ENCODE measurements at places on chromosomes 13 and 19.

DNA sequence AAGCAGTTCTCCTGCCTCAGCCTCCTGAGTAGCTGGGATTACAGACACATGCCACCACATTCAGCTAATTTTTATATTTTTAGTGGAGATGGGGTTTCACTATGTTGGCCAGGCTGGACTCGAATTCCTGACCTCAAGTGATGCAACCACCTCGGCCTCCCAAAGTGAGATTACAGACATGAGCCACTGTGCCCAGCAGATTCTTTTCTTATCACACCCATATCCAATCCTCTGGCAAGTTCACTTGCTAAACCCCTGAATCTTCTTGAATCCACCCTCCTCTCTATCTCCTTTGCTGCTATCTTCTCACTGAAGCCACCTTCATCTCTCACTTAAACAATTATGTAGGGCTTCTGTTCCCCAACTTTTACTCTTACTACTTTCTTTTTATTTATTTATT lies 17.5 kb downstream of the TMEM143 start:
- no peak overlapping the region for H3K4me3 ChIP-seq
- no peaks in the 10 kb centered on the region for H3K4me1 ChIP-seq
- H3K27ac ChIP-seq: no peak overlapping the region

DNA sequence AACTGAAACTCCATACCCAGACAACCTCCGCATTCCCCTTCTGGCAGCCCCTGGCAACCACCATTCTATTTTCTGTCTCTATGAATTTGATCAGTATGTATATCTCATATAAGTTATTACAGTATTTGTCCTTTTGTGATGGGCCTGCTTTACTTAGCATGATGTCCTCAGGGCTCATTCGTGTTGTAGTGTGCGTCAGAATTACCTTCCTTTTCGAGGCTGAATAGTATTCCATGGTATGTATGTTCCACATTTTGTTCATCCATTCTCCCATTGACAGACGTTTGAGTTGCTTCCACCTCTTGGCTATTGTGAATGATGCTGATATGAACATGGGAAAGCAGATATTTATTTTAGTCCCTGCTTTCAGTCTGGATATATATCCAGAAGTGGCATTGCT lies 5.0 kb downstream of the PLEKHF1 start:
- H3K4me1 ChIP-seq: peaks cover 51% of the 10 kb centered on the region
- H3K27ac ChIP-seq: no peak overlapping the region
- DNase-seq: no peak
- no peak overlapping the region for H3K4me3 ChIP-seq
- peaks cover 21% of the 10 kb centered on the region for H3K36me3 ChIP-seq
- no peaks in the 10 kb centered on the region for H3K27me3 ChIP-seq

- DNase-seq: no peak
- no peaks in the 10 kb centered on the region for H3K27me3 ChIP-seq
- H3K4me3 ChIP-seq: no peak overlapping the region
- no peak overlapping the region for H3K27ac ChIP-seq
- H3K4me1 ChIP-seq: no peaks in the 10 kb centered on the region
- H3K36me3 ChIP-seq: no peaks in the 10 kb centered on the region
Observed at GRCh38 chr13:32609428-32609827, 23.2 kb downstream of the PDS5B start.

GRCh38 chr19:53808710-53809125 lies 15.4 kb downstream of the NLRP12 start:
- no peaks in the 10 kb centered on the region for H3K4me1 ChIP-seq
- DNase-seq: no peak
- no peak overlapping the region for H3K4me3 ChIP-seq
- H3K27ac ChIP-seq: no peak overlapping the region

GRCh38 chr13:112718318-112718717 lies 28.5 kb downstream of the ATP11A start:
- H3K27me3 ChIP-seq: no peaks in the 10 kb centered on the region
- H3K27ac ChIP-seq: no peak overlapping the region
- no peak for DNase-seq
- H3K4me3 ChIP-seq: no peak overlapping the region
- H3K4me1 ChIP-seq: peaks cover 46% of the 10 kb centered on the region

DNA sequence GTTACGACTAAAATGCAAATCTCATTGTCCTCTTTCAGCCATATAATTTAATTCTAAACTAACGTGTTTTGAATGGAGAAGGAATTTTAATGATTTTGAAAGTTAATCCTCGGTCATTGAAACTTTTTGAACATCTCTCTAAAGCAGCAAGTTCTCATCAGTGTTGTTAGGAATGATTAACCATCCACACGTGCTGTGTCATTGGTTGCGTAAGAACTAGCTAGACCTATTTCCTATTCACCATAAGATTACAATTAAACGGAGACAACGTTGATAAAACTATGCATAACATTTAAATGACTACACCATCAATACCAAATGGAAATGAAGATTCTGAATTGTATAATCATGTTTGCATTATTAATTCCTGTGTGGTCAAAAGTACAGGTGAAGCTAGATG lies 155.6 kb upstream of the IRS2 start:
- H3K4me3 ChIP-seq: no peak overlapping the region
- H3K27me3 ChIP-seq: no peaks in the 10 kb centered on the region
- no peaks in the 10 kb centered on the region for H3K4me1 ChIP-seq

- no peaks in the 10 kb centered on the region for H3K27me3 ChIP-seq
- H3K27ac ChIP-seq: no peak overlapping the region
- no peak for DNase-seq
- H3K4me1 ChIP-seq: no peaks in the 10 kb centered on the region
Observed at GRCh38 chr13:86193281-86193680, 394.1 kb upstream of the SLITRK6 start.

DNA sequence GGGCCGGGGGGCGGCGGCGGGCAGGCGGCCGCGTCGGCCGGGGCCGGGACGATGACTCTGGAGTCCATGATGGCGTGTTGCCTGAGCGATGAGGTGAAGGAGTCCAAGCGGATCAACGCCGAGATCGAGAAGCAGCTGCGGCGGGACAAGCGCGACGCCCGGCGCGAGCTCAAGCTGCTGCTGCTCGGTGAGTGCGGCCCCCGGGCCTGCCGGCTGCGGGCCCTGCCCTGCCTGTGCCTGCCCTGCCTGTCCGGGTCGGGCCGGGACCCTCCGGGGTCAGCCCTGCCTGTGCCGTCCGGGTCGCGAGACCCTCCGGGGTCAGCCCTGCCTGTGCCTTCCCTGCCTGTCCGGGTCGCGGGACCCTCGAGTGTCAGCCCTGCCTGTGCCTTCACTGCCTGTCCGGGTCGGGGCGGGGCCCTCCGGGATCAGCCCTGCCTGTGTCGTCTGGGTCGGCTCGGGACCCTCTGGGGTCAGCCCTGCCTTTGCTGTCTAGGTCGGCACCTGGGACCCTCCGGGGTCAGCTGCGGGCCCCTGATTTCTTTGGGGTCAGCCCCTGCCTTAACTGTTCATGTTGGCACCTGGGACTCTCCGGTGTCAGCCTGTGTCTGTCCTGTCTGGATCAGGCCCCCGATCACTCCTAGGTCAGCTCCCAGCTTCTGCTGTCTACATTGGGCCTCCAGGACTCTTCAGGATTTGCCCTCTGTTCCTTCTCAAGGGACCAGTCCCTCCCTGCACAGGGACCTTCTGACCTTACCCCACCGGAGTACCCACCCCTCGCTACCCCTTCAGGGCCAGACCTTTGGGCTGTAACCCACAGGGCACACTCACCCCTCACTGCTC lies 659 bp downstream of the GNA11 start:
- peak; percentile 68 for DNase-seq
- H3K4me1 ChIP-seq: peaks cover 43% of the 10 kb centered on the region
- H3K4me3 ChIP-seq: peak overlapping the region; percentile 69
- H3K36me3 ChIP-seq: no peaks in the 10 kb centered on the region
- peak overlapping the region; percentile 84 for H3K27ac ChIP-seq
- H3K27me3 ChIP-seq: no peaks in the 10 kb centered on the region

- H3K4me3 ChIP-seq: no peak overlapping the region
- H3K27me3 ChIP-seq: no peaks in the 10 kb centered on the region
- DNase-seq: no peak
- H3K36me3 ChIP-seq: peaks cover 24% of the 10 kb centered on the region
- no peak overlapping the region for H3K27ac ChIP-seq
Observed at GRCh38 chr19:11208561-11209471, 11.5 kb upstream of the KANK2 start.

- DNase-seq: no peak
- peaks cover 10% of the 10 kb centered on the region for H3K36me3 ChIP-seq
- no peak overlapping the region for H3K4me3 ChIP-seq
- peaks cover 38% of the 10 kb centered on the region for H3K4me1 ChIP-seq
- H3K27me3 ChIP-seq: no peaks in the 10 kb centered on the region
Observed at GRCh38 chr13:112697756-112698655, 8.2 kb downstream of the ATP11A start.

- H3K27me3 ChIP-seq: no peaks in the 10 kb centered on the region
- H3K4me3 ChIP-seq: no peak overlapping the region
- no peak for DNase-seq
- no peaks in the 10 kb centered on the region for H3K4me1 ChIP-seq
Observed at GRCh38 chr13:76132532-76132931, 496.4 kb downstream of the LMO7 start.

DNA sequence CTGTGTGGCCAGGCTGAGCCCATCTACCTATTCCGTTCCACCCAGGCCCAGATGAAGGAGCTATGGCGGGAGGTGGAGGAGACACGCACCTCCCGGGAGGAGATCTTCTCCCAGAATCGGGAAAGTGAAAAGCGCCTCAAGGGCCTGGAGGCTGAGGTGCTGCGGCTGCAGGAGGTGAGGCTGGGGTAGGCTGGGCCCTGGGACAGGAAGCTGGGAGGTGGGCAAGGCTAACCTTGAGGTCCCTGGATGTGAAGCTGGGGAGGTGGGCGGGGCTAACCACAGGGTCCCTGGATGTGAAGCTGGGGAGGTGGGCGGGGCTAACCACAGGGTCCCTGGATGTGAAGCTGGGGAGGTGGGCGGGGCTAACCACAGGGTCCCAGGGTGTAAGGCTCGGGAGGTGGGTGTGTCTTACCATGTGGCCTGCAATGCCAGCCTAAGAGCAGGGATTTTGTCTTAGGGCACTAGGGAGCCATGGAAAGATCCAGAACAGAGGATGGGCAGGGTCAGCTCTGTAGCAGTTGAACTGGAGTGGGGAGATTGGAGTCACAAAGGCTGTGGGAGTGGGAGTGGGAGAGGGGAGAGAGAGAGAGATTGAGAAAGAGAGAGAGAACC lies 36.9 kb downstream of the KCNC3 start:
- no peaks in the 10 kb centered on the region for H3K36me3 ChIP-seq
- H3K4me3 ChIP-seq: no peak overlapping the region
- H3K4me1 ChIP-seq: no peaks in the 10 kb centered on the region
- no peaks in the 10 kb centered on the region for H3K27me3 ChIP-seq

GRCh38 chr13:33745370-33746324 lies 72.3 kb upstream of the RFC3 start:
- peak overlapping the region; percentile 61 for H3K27ac ChIP-seq
- H3K27me3 ChIP-seq: no peaks in the 10 kb centered on the region
- DNase-seq: no peak
- H3K4me3 ChIP-seq: no peak overlapping the region
- H3K4me1 ChIP-seq: peaks cover 18% of the 10 kb centered on the region

DNA sequence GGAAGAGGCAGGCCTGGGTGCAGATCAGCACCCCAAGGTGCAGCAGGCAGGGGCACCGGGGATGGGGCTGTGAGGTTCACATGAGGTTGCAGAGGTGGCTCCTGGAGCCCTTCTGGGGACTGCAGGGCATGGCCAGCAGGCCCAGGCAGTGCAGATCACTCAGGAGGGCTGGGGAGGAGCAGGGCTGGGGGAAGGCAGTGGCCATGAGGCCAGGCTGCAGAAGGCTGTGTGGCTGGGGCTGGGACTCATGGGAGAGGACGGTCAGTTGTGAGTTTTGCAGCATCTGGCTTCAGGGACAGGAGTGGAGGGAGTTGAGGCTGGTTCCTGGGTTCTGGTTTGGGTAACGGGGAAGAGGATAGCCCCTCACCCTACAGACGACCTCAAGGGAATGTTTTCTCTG lies 7.3 kb downstream of the WDR88 start:
- no peak for DNase-seq
- peaks cover 28% of the 10 kb centered on the region for H3K27me3 ChIP-seq
- no peak overlapping the region for H3K27ac ChIP-seq
- no peaks in the 10 kb centered on the region for H3K36me3 ChIP-seq
- no peaks in the 10 kb centered on the region for H3K4me1 ChIP-seq
- H3K4me3 ChIP-seq: no peak overlapping the region

GRCh38 chr13:28582225-28582891 lies 76.6 kb upstream of the POMP start:
- no peak for DNase-seq
- H3K27me3 ChIP-seq: no peaks in the 10 kb centered on the region
- H3K36me3 ChIP-seq: no peaks in the 10 kb centered on the region

DNA sequence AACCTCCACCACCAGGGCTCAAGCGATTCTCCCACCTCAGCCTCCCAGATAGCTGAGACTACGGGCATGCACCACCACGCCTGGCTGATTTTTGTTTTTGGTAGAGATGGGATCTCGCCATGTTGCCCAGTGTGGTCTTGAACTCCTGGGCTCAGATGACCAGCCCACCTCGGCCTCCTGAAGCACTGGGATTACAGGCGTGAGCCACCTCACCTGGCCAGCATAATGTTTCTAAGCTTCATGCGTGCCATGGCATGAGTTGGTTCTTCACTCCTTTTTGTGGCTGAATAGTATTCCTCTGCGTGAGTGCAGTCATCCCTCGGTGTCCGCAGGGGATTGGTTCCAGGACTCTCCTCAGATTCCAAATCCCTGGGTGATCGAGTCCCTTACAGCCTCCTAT lies 4.2 kb upstream of the ZNF579 start:
- H3K4me1 ChIP-seq: peaks cover 27% of the 10 kb centered on the region
- H3K27ac ChIP-seq: no peak overlapping the region
- no peaks in the 10 kb centered on the region for H3K27me3 ChIP-seq
- no peak for DNase-seq
- H3K36me3 ChIP-seq: no peaks in the 10 kb centered on the region

DNA sequence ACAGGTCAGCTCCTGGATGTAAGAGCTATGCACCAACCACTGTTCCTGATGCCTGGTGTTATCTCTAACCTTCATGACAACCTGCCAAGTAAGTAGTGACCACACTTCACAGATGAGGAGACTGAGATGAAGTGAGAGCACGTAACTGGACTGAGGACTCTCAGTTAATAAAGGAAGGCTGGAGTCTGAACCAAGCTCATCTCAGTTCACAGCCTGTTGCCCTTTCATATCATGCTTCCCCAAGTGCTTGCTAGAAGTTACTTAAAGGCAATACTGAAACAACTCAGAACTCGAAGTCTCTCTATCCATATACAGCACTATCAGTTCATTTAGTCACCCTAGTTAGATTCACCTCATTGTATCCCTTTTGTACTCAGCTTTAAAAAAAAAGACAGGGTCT lies 119.7 kb downstream of the ABCC4 start:
- no peaks in the 10 kb centered on the region for H3K27me3 ChIP-seq
- H3K36me3 ChIP-seq: no peaks in the 10 kb centered on the region
- H3K4me1 ChIP-seq: peaks cover 5% of the 10 kb centered on the region
- no peak overlapping the region for H3K27ac ChIP-seq

DNA sequence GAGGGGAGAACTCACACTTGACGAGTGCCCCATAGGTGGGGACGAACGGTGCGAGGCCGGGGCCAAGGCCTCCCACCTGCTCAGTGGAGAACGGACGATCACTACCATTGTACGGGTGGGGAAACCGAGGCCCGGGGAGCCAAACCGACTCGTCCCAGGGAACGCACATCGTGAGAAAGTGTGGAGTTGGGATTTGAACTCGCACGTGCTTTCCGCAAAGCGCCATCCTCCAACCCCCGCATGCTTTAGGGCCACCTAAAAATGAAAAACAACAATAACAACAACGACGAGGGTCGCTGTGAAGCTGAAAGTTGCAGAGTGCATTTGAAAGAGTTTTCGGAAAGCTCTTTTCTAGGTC lies 458 bp downstream of the ARHGEF1 start:
- DNase-seq: no peak
- no peaks in the 10 kb centered on the region for H3K27me3 ChIP-seq
- peak overlapping the region; percentile 94 for H3K27ac ChIP-seq

GRCh38 chr13:73850104-73850873 lies 283.9 kb downstream of the KLF12 start:
- H3K27ac ChIP-seq: no peak overlapping the region
- no peaks in the 10 kb centered on the region for H3K4me1 ChIP-seq
- no peak overlapping the region for H3K4me3 ChIP-seq
- no peak for DNase-seq
- H3K36me3 ChIP-seq: no peaks in the 10 kb centered on the region
